ENCODE measurements at places on chromosomes 5 and 9.
A peak's percentile ranks its signal among the peaks of the same experiment; 100 is the strongest.

GRCh38 chr5:91386120-91386519 lies 3.0 kb upstream of the ARRDC3 start:
- DNase-seq: no peak

- DNase-seq: no peak
These were observed 400.5 kb downstream of the ARRDC3 start for GRCh38 chr5:90982576-90982975.

- DNase-seq: no peak
These were observed 15.7 kb downstream of the BDP1 start for GRCh38 chr5:71471193-71471592.

GRCh38 chr5:72366324-72366976 lies 46.3 kb downstream of the PTCD2 start:
- DNase-seq: peak; percentile 83

DNA sequence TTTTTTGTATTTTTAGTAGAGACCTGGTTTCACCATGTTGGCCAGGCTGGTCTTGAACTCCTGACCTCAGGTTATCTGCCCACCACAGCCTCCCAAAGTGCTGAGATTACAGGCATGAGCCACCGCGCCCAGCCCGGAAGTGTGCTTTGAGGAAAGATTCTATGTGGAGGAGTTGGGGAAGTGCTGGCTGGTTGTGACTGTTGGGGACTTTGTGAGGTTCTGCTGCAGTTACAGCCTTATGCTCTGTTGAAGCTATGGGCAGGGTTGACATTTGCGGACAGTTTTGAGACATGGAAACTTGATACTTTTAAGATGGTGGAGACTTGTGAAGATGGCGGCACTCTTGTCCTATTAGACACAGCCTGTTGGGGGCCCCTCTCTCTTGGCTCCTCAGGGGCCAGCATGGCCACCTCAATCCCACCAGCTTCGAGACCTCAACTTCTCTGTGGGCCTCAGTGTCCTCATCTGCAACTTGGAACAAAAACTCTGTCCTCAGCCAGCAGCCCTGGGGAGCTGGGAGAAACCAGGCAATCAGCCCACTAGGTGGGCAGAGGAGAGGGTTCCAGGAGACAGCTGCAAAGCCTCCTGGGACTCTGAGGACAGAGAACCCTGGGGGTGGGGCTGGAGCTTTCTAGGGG lies 24.9 kb downstream of the C9orf50 start:
- DNase-seq: no peak

GRCh38 chr9:71072587-71072986 lies 48.8 kb downstream of the TRPM3 start:
- no peak for DNase-seq

DNA sequence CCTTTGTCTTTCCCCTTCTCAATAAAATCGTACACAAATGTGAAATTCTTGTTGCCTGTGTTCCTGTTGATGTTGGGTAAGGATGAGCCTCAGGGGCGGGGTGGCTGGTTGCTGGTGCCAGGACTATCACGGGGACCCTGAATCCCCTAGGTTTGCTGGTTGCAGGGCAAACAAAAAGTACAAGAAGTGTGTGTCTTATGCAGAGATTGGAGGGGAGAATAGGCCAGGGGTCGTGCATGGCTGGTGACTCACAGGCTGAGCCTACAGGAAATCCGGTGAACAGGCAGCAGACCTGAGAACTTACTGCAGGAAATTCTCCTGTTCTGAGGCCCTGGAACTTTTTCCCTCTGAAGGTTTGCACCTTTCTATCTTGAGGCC lies 5.5 kb downstream of the ANXA2R start:
- no peak for DNase-seq

GRCh38 chr5:41960481-41960880 lies 35.4 kb downstream of the FBXO4 start:
- no peak for DNase-seq

- no peak for DNase-seq
These were observed 668.2 kb downstream of the DTWD2 start for GRCh38 chr5:118320121-118320520.

DNA sequence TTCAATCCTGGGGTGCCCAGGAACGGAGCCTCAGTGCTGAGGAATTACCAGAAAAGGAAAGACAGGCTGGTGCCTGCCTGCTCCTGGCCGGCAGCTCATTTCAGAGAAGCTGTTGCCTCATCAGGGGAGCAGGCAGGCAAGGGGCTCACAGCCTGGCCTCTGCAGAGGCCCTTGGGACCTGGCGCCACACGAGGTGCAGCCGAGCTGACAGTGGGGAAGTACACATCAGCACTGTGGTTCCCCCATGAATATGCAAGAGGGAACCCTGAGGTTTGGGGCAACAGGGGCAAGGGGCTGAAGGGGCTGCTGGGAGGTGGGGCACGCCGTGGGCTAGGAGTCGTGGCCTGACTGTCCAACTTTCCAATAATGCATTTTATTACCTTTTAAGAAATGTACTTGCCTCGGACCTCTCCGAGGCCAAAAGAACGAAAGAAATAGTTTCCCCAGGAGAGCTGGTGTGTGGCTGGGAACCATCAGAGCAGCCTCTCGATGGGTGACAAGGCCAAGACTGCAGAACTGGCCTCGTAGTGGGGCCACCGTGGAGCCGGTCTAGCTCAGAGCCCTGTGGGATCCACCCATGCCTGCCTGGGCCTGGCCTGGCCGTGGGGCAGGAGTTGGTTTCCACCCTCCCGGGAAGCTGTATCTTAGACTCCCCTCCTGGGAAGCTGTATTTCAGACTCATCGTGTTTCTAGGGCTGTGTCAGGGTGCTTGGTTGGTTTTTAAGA lies 198.6 kb downstream of the PAX5 start:
- no peak for DNase-seq

GRCh38 chr5:107302441-107302840 lies 368.3 kb downstream of the EFNA5 start:
- no peak for DNase-seq

DNA sequence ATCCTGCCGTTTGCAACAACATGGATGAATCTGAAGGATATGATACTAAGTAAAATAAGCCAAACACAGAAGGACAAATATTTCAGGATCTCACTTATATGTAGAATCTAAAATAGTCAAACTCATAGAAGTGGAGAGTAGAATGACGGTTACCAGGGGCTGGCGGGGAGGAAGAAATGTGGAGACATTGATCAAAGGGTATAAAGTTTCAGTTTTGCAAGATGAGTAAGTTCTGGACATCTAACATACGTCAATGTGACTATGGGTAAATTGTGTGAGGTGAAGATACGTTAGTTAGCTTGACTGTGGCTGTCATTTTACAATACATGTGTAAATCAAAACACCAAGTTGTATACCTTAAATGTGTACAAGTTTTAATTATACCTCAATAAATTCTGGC lies 200.3 kb downstream of the SNX18 start:
- DNase-seq: no peak

GRCh38 chr5:152084476-152084875 lies 159.8 kb upstream of the GLRA1 start:
- peak; percentile 72 for DNase-seq

DNA sequence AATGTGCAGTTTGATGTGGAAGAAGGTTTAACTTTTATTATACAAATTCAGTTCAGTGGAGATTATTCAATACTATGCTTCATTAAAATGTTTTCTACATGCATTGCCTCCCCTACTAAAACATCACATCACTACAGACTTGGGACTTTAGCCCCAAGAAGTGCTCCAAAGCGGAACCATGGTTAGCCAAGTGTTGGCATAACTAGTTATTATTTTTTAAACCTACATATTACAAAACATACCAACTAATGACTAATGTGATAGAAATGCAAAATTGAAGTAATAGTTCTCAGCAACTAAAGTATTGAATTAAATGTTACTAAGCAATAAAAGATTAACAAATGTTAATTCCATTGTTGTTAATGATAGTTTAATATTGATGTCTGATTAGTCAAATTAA lies 74.5 kb downstream of the XRCC4 start:
- DNase-seq: no peak

DNA sequence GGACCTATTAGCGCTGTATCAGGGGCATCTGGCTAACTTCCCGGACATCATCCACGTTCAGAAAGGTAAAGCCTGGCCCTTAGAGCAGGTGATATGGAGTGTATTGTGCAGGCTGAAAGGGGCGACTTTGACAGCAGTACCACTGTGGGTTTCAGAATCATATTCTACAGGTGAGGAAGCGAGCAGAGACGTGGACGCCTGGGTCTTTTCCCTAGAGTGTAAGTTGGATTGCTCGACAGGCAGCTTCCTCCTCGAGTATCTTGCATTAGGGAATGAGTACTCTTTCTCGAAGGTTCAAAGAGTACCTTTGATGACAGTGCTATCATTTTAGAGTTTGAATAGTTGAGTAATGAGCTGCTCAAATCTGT lies 1.9 kb downstream of the SNX18 start:
- DNase-seq: no peak

GRCh38 chr5:180169248-180170105 lies 39.5 kb downstream of the RASGEF1C start:
- no peak for DNase-seq

DNA sequence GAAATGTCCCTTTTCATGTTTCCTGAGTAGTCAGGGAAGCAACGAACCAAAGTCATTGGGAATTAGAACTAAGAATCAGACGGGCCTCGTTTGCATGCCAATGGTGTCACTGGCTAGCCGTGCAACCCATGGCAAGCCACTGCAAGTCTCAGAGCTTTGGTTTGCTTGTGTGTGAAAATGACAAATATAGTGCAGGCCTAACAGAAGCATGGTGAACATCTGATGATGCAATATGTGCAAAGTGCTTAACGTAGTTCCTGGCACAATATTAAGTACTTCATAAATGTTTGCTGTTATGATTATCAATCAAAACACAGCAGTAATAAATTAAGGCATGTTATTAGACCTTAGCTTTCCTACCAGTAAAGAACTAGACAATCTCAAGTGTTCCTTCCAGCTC lies 118.0 kb upstream of the TRIM32 start:
- DNase-seq: no peak

- no peak for DNase-seq
These were observed 85.1 kb downstream of the ACER2 start for GRCh38 chr9:19493876-19494275.

- DNase-seq: no peak
These were observed 2.3 kb downstream of the TGFBI start for GRCh38 chr5:136030956-136031611.

- DNase-seq: no peak
These were observed 199.7 kb downstream of the ARHGAP26 start for GRCh38 chr5:142969624-142970439.

- no peak for DNase-seq
These were observed 38.8 kb upstream of the ZNF618 start for GRCh38 chr9:113837334-113837733.

GRCh38 chr5:54838843-54839242 lies 146.6 kb downstream of the ESM1 start:
- DNase-seq: no peak

- no peak for DNase-seq
These were observed 944 bp downstream of the ATOX1 start for GRCh38 chr5:151757233-151758140.

GRCh38 chr5:72065751-72066255 lies 41.5 kb upstream of the MAP1B start:
- DNase-seq: no peak

- no peak for DNase-seq
These were observed 249.5 kb downstream of the PRELID2 start for GRCh38 chr5:145585443-145586148.

DNA sequence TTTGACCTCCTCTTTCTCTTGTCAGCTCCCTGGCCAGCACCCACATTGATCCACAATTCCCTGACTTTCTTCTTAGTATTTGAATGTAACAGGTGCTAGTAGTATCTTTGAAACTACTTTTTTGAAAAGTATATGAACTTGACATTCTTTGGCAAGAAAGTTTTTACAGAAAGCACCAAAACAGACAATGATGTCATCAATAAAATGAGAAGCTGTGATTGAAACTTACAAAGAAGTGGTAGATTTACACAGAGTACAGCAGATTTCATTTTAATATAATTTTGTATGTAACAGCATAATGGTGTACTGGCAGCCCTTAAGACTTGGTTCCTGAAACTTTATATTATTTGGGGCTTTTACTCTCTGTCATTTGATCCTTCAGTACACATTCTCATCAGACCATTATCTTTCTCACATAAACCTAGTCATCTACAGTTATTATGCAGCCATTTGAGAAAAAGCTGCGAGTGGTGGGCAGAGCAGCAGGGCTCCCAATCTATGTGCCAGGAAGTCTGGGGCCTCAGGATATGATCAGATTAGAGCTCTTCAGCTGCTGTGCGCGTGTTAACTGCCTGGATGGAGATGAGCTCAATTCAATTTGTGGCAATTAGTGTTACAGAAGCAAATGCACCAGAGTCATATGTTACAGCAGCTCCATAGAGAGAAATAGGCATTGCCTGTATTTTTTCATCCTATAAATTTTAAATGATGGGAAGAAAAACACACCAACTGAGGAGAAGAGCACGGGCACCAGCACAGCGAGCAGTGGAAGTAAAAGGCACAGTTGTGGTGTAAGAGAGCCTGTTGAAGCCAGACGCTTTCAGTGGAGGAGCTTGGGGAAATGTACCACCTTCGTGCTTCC lies 126.1 kb downstream of the STARD4 start:
- DNase-seq: no peak

DNA sequence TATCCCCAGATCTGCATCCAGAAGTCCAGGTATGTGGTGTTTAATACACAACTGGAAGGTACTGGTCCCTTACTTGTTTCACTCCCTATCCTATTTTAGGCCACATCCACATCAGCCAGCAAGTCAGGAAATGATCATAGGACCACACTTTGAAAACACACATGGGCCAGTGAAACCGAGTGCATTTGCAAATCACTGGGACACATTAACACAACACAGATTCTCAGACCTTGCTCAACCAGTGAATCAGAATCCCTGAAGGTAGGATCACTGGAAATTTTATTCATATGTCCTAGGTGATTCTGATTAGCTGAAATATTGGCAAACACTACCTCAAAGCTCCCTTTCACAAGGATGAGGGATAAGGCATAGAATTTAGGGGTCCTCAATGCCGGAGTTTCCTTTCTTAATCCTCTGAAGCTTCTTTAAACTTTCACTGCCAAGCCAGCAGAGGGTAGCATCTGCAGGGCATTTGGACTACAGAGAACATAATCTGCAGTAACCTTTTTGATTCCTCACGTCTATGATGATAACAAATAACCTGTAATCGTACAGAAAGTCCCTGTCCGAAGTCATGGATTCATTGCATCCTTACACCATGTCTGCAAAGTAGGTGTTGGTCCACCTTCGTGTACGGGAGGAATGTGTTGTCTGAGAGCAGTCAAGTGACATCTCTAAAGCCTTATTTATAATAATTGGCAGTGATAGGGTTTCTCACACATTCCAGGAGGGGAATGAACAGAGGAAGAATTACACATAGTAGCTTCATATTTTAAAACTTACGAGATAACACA lies 11.0 kb upstream of the ABLIM3 start:
- no peak for DNase-seq
